Tracheal epithelial cell (primary cell): ENCODE measurements at places on chromosomes 16 and 17. TPM values are rescaled to one million over a fixed set of nuclear protein-coding genes. Genes with fewer than 3 reads are reported as not detected.

LRRC75A gene
- total RNA-seq, result under 0.01 TPM in 1 of 2 replicates, not detected in the other

ITGAD gene
- not detected in 2 replicates for total RNA-seq

TBC1D3I gene
- not detected in 2 replicates for total RNA-seq

RPS6KB1 gene
- 12.3 and 16.4 TPM in 2 replicates for total RNA-seq

SLC38A8 gene
- not detected in 2 replicates for total RNA-seq

CPNE7 gene
- 1.7 and 16.9 TPM in 2 replicates for total RNA-seq

HIGD1B gene
- total RNA-seq, result not detected in 2 replicates

PER1 gene
- total RNA-seq, result 13.7 and 25.4 TPM in 2 replicates

TRPV3 gene
- total RNA-seq, result 0.21 and 9.9 TPM in 2 replicates

KRT27 gene
- total RNA-seq, result not detected in 2 replicates

TMEM114 gene
- 1.2 TPM in 1 of 2 replicates, not detected in the other for total RNA-seq

ZNF207 gene
- 75.4 and 75.5 TPM in 2 replicates for total RNA-seq

SEPTIN12 gene
- not detected in 2 replicates for total RNA-seq
